ENCODE measurements at places on chromosomes 5 and 9.
A peak's percentile ranks its signal among the peaks of the same experiment; 100 is the strongest.

DNA sequence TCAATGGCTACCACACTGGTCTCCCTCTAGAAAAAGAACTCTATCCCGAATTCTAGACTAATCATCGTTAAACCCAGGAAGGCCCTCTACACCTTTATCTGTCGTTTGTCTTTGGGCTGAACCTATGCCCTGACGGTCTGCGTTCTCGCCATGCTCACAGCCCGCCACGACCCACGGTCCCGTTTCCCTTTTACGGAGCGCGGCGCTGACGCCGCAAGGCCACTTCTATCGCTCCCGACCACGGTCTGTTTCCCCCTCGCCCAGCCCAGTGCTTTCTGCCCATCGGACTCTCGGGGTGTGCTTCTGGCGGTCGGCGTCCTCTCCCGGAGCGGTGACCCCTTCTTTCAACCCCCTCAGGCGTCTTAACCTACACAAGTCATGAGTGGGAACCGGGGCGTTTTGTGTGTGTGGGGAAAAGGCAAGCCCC, 974 bp downstream of the C9orf40 start:
- DNase-seq, result peak; percentile 18

DNA sequence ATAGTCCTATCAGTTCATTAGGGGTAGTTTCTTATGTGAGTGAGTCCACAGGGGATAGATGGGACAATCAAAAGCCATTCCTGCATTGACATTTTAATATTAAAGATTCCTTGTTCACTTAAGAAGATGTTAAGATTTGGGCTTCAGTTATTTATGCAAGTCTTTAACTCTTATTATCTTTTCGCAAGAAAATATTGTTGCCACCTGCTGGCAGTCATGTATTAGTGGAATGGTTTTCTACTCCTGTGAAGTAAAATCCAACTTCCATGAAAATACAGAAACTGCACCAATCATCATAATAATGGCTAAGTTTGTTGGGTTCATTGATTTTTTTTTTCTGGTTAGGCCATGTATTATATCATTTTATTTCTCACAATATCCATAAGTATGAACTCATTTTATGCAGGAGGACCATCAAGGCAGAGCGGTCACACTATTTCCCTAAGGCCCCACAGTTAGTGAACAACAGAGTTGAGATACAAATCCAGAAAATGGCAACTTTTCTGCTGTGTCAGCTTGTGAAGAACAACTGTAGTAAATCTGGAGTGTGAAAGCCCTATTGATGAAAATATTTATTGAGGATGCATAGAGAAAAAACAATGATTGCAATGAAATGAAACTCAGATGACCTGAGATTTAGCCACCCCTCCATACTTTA, 88.5 kb upstream of the TXNDC8 start:
- no peak for DNase-seq

DNA sequence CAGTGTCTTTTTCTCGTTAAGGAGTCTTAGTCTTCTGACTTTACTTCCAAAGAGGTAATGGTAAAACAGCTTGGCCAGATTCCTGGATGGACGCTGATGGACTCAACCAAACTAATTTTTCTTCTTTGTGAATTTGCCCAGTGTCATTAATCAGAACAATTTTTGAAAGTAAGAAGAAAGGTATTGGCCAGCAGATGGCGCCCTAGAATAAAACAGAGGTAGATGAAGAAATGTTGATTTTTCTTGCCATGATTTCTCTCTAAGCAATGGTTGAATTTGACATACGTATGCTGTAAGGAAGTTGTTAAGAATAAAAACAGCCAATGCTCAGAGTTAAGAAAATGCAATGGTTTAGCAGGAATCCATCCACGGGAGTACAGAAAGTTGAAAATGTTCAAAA, 500.0 kb downstream of the DIRAS2 start:
- peak; percentile 30 for DNase-seq

DNA sequence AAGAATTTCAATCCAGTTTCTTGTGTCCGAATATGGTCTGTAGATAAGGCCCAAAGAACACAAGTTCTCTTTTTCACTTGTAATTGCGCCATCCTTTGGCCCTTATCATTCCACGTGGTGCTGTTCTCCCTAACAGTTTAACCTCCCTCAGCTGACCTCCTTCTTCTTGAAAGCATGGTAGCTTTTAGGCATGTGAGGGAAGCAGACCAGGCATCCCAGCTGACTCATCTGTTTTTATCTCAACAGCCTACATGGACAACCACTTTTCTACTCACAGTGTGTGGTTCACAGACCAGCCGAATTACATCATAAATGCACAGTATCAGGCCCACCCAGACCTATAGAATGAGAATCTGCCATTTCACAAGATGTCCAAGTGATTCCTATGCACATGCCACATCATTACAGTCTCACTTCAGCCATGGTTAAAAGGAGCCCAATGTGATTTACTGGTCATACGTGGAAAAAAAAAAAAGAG, 26.9 kb upstream of the PLIN2 start:
- no peak for DNase-seq

GRCh38 chr5:52449516-52449915, 338.2 kb upstream of the ITGA1 start:
- no peak for DNase-seq

GRCh38 chr9:113131689-113132151, 19.1 kb upstream of the SLC31A2 start:
- DNase-seq, result no peak

DNA sequence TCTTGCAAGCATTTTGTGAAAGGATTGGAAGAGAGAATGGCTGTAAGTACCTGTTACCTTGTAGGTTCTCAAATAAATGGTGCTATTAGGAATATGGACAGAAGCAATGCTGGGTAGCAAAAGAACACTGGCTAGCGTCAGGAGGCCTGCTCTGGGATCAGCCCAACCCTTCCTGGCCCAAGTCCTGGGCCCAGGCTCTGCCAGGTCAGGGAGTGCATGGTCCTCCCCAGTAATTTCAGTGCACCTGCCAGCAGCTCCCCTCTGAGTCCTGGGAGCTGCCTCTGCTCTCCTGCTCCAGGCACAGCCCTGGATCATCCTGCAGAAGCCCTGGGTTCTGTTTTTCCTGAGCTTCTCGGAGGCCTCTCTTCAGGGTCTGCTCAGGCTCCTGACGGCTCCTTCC, 89.5 kb upstream of the ARAP3 start:
- DNase-seq, result no peak

- no peak for DNase-seq
These were observed 197.0 kb downstream of the PCSK1 start for GRCh38 chr5:96236051-96236450.

GRCh38 chr9:7973123-7973522, 173.5 kb upstream of the DMAC1 start:
- DNase-seq, result no peak

- no peak for DNase-seq
These were observed 55.3 kb downstream of the PTBP3 start for GRCh38 chr9:112278152-112278551.

DNA sequence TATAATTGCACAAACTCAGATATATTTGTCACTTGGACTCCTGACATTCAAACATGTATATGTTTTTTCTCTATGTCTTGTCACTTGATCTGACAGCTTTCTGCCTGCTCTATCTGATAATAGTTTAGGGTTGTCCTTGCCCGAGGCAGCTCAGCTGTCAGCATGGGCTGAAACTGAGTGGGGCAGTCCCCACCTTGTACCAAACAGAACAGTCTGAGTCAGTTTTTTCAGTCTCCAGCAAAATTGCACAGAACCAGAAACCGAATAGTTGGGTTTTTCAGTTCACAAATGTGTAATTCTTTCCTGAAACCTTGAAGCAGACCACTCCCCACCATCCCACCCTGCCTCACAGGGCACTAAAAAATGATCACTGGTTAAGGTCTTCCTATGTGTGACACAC, 9.5 kb upstream of the HAND1 start:
- DNase-seq, result no peak

DNA sequence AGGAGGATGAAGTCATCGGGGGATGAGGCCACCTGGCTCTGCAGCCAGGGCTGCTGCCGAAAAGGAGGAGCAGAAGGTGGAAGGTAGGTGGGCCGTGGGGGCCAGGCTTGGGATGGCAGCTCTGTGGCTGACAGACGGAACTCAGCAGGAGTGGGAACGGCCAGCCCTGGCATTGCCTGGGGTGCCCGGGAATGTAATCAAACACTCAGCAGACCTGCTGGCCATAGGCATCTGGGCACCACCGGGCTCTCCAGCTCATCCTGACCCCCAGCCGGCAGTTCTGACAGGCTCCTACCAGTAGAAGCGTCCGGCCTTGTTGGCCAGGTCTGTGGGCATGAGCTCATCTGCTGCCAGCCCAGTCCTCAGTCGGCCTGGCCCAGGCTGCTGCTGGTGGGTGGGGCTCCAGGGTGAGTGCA, 4.3 kb upstream of the FAT2 start:
- DNase-seq, result no peak

- no peak for DNase-seq
These were observed 68.2 kb upstream of the SPTLC1 start for GRCh38 chr9:92183449-92183848.

DNA sequence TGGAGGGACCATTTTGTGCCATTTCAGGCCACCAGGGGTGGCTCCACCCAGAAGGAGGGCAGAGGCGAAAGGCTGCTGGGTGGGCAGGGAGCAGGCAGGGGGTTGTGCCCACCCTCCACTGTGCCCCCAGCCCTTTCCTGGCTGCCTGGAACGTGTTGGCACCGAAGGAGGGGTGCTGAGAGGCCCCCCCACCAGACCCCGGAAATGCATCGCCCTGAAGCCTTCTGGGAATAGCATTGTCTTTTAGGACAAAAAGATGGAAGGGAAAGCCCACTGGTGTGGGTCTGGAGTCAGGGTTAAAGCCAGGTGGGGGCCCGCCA, 5.1 kb downstream of the NOXA1 start:
- DNase-seq, result no peak

GRCh38 chr5:90983148-90983547, 400.0 kb downstream of the ARRDC3 start:
- no peak for DNase-seq

GRCh38 chr5:171387345-171387969, at the start of gene NPM1:
TSS of gene NPM1 (plus strand) at chr5:171387849. CDS start at chr5:171387949, 100 bp downstream.
- DNase-seq, result peak; percentile 92

GRCh38 chr9:12972608-12973589, 198.1 kb downstream of the LURAP1L start:
- no peak for DNase-seq

GRCh38 chr9:72128526-72128925, 20.7 kb upstream of the GDA start:
- no peak for DNase-seq

GRCh38 chr5:67013719-67014118, 182.9 kb downstream of the CD180 start:
- no peak for DNase-seq

GRCh38 chr9:119924736-119925135, 555.5 kb upstream of the BRINP1 start:
- DNase-seq, result no peak

DNA sequence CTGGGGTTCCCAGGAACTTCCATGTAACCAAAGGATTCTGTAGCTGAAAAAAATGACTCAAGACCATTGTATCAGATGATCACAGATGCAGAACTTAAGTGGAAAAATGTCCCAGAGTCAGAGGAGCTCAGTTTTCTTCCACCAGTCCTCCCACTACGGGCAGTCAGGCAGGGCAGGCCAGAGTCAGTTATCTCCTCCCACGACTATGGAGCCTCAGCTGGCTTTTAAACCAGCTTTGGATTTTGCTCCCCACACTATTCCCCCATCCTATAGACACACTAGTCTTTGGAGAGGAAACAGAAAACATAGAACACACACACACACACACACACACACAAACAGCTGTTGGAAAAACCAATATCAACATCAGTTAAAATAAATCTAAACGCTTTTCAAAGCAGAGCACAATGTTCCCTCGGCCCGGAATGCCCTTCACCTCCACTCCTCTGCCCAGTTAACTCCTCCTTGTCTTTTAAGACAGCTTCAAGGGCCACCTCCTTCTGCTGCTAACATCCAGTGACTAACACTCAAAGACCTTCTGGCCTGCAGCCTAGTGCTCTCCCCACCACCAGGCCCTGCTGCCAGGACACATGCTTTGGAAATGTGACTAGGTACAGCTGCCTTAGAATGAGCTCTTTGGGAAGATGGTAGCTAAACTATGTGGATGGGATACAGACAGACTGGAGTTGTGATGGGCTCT, 56.8 kb downstream of the NIPAL4 start:
- no peak for DNase-seq

- no peak for DNase-seq
These were observed 60.8 kb downstream of the PFDN1 start for GRCh38 chr5:140242099-140242498.

DNA sequence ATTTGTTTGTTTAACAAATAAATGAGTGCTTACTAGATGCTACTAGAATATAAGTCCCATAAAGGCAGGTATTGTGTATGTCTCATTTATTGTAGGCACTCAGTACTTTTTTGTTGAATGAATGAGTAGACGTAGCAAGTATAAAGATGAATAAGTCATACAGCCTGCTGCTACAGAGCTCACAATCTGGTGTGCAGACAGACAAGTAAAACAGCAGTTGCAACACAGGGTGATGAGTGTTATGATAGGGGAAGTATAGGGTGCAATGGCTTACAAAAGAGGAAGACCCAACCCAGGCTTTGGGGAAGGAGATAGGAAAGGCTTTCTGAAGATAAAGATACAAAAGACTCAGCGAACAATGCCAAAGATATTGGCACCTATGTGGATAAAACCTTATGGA, 47.7 kb downstream of the SH3RF2 start:
- no peak for DNase-seq

DNA sequence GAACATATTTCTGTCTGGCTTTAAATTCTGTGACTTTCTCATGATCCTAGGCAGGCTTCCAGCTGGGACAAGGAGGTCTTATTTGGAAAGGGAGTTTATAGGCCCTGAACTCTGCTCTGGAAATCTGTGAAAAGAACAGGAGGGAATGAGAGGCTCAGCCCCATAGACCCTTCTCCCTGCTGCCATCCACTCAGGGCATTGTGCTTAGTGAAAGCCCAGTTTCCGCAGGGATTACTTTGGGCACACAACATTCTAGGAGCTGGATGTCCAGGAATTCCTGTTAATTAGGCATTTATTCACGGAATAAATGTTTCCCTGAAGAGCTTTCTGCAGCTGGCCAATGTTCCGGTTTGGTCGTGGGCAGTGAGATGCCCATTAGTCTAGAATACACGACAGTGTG, 32.7 kb upstream of the COL15A1 start:
- DNase-seq, result no peak

DNA sequence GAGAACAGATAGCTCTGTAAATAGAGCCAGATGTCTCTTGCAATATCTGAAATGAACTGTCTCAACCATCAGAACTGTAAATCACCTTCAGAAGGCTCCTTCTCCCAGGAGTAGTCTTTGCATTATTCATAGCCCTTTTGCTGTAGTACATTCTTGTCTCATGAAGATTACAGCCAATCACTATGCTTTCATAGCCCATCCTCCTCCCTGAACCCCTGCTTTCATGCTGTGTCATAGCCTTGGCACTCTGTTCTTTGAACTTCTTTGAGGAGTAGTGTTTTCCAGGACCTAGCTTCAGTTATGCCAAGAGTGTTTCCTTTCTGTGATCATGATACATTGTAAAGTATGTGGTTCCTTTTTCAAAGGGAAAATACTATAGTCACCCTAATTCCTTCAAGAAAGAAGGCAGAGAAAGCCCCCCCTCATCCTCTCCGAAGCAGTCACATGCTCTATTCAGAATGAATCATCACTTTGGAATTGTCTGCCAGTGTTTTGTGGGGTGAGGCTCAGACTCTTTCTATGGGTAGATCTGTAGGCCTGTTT, 61.1 kb downstream of the GRIA1 start:
- no peak for DNase-seq

Measured in activated T-helper 1 cell treated with anti-CD3 and anti-CD28 coated beads, Interleukin-2, amount 50 U/mL, for 16 hours (primary cell).